ENCODE measurements at places on chromosomes 2 and 18. TPM values are rescaled to one million over a fixed set of nuclear protein-coding genes. Genes with fewer than 3 reads are reported as not detected.
A peak's percentile ranks its signal among the peaks of the same experiment; 100 is the strongest.

- H3K4me1 ChIP-seq = peaks cover 58% of the 10 kb centered on the region
- H3K27me3 ChIP-seq = no peaks in the 10 kb centered on the region
- peak overlapping the region; percentile 3 for H3K4me3 ChIP-seq
- H3K27ac ChIP-seq = peak overlapping the region; percentile 85
These were observed 309.3 kb downstream of the RNF144A start for GRCh38 chr2:7226501-7226900.

The PARD6G gene
- 14.4 TPM for total RNA-seq

- no peaks in the 10 kb centered on the region for H3K36me3 ChIP-seq
- no peaks in the 10 kb centered on the region for H3K4me1 ChIP-seq
- H3K4me3 ChIP-seq = no peak overlapping the region
- no peak for DNase-seq
- no peaks in the 10 kb centered on the region for H3K27me3 ChIP-seq
- no peak overlapping the region for H3K27ac ChIP-seq
These were observed 338.0 kb downstream of the TNS1 start for GRCh38 chr2:217664761-217665160.

GRCh38 chr2:173658946-173659371 is 304.3 kb downstream of the CDCA7 start:
- no peak overlapping the region for H3K27ac ChIP-seq
- no peak overlapping the region for H3K4me3 ChIP-seq
- DNase-seq = no peak
- peaks cover 6% of the 10 kb centered on the region for H3K4me1 ChIP-seq

DNA sequence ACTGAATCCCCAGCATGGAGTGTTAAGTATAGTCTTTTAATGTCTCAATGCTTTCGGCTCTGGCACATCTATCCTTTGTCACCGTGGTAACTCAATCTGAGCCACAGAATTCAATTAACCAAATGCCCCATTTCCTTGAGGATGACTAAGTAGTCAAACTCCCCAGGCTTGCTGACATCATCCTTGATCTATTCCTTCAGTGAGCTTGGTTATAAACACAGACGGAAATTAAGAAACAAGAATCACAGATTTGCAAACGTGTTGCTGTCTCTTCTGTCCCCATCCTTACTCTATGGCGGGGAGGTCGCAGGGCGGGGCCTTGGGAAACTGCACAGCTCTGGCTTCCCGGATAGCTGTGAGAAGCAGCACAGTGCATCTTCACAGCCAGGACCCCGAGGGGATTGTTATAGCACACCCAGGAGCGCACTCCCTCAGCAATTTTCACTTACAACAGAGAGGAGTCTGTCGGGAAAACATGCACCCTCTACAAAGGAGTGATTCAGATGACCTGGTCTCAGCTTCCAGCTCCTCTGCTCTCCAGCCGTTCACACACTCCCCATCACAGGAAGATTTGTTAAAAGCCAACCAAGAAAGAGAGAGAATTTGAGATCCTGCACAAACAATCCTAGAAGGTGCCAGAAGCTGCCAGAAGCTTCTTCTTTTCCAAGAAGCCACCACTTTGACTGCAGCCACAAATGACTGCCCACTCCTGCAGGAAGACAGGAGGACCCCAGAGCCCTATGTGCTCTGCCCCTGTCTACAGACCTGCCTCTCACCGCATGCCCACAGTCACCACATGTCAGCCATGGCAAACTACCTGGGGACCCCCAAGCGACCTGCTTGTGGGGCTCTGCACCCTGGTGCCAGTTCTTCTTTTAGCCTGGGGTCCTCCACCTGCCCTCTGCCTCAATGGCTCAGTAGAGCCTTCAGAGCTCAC is 44.9 kb upstream of the YWHAQ start:
- peaks cover 16% of the 10 kb centered on the region for H3K4me1 ChIP-seq
- H3K4me3 ChIP-seq = no peak overlapping the region
- DNase-seq = no peak
- 0 out of 2 replicates have a peak, but pooled peaks cover 2% of the 10 kb centered on the region for H3K27me3 ChIP-seq
- H3K36me3 ChIP-seq = no peaks in the 10 kb centered on the region

GRCh38 chr2:72544554-72544953 is 281.3 kb downstream of the EXOC6B start:
- no peak overlapping the region for H3K4me3 ChIP-seq
- no peak overlapping the region for H3K27ac ChIP-seq
- H3K4me1 ChIP-seq = no peaks in the 10 kb centered on the region
- H3K27me3 ChIP-seq = no peaks in the 10 kb centered on the region
- DNase-seq = no peak

DNA sequence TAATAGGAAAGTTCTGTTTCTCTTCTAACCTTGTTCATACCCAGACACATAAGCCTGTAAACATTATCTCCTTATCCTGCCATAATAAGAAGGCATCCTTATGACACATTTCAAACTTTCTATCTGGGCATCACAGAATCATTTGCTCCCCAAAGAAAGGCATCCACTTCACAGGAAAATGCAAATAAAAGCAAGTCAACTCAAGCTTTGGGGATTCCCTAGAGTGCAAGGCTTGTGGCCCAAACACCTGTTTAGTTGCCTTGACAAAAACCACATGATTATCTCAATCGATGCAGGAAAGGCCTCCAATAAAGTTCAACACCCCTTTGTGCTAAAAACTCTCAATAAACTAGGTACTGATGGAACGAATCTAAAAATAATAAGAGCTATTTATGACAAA is 195.7 kb upstream of the GALNT5 start:
- H3K4me1 ChIP-seq = peaks cover 12% of the 10 kb centered on the region
- no peak overlapping the region for H3K27ac ChIP-seq
- H3K27me3 ChIP-seq = no peaks in the 10 kb centered on the region
- no peaks in the 10 kb centered on the region for H3K36me3 ChIP-seq

GRCh38 chr18:23945416-23946079 is 69.0 kb upstream of the TTC39C start:
- H3K27me3 ChIP-seq = no peaks in the 10 kb centered on the region
- no peak for DNase-seq
- no peaks in the 10 kb centered on the region for H3K36me3 ChIP-seq
- no peak overlapping the region for H3K27ac ChIP-seq
- no peak overlapping the region for H3K4me3 ChIP-seq
- H3K4me1 ChIP-seq = peaks cover 39% of the 10 kb centered on the region

DNA sequence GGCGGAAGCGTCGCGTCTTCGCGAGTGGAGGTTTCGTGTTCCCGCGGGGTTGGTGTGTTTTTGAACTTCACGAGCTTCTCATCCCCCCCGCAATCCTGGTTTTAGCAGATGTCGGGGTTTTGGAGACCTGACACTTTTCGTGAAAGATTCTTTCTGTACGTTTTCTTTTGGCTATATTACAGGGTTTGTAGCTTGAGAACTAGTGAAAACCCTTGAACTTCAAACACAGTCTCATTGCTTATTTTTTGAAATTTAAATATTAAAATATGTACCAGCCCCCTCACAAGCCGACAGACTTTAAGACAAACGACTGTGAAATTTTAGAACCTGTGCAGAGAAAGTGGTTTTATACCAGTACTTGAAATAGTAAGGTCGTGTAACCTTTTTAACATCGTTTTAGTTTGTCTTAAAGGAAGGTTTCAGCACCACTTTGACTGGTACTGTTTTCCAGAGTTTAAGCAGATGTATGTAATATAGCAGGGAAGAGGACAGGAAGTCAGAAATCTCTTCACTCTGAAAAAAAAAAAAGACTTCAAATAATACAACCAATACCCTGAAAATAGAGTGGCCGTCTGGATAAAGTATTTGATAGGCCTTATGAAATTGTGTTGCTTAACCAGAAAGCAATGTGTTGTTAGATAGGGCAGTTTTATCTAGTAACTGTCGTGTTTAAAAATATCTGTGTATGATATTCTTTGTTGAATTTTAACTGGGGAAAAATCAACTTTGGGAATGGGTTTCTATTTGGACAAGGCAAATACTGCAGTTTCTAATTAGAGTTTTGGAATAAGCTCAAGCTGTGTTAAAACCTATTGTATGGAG is 1.4 kb downstream of the SPATS2L start:
- H3K36me3 ChIP-seq = no peaks in the 10 kb centered on the region
- H3K27me3 ChIP-seq = no peaks in the 10 kb centered on the region
- peak overlapping the region; percentile 92 for H3K27ac ChIP-seq
- DNase-seq = no peak

DNA sequence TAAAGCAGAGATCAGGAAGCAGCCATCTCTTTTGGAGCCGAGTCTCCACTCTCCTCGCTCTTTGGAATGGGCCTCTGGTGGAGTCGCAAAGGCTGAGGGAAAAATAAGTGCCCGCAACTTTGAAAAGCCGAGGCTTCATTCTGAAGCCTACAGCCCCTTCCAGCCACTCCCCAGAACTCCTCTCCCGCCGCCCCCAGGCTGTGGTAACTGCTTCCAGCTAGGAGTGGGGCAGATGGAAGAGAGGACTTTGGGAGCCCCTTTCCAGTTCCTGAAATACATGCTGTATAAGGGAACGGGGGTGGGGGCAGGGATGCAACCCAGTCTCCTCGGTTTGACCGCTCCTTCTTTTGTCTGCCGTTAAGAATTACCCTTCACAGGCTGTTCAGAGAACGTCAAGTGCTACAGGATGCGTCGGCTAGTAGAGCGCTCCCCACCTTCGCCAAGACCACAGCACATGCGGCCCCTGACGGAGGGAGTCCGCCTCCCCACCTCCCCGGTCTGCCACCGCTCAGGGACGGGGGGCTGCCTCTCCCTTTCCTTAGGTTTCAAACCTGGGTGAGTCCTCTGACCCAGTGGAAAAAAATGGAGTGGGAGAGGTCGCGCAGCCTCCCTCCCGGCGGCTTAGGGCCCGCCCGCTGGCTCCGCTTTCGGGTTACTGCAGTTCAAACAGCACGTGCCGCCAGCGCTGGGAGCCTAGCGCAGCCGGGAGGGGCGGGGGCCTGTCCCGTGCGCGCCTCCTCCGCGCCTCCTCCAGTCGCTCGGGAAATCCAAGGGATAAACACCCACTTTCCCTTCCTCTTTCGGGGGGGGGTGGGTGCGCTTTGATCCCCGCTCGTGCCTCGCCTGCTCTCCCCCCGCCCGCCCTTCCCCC is 4.9 kb downstream of the CYP26B1 start:
- no peaks in the 10 kb centered on the region for H3K36me3 ChIP-seq
- no peak overlapping the region for H3K27ac ChIP-seq
- H3K27me3 ChIP-seq = peaks cover 88% of the 10 kb centered on the region

DNA sequence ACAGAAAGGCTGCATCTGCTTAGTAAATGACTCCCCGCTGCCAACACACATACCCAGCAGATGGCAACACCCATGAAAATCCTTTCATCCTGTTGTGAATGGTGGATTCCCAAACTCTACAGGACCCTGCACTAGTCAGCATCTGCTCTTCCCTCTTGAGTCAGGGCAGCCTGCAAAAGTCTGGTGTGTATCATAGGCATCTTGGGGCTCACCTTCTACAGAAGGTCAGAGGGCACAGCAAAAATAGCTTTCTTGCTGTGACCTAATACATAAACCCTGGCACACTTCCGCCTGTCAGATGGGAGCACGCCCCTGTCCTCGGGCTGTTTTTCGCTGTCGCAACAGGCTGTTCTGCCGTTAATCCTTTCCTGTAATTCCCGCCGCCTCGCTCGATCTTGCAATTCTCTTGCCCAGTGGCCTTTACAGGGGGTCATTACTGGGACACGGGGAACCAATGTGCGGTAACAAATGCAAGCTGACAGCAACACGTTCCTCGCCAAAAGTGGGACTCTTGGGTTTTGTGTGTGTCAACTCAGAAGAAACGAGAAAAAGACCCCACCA is 19.9 kb upstream of the SCYGR1 start:
- peaks cover 11% of the 10 kb centered on the region for H3K4me1 ChIP-seq
- H3K36me3 ChIP-seq = no peaks in the 10 kb centered on the region
- no peak overlapping the region for H3K27ac ChIP-seq
- no peak overlapping the region for H3K4me3 ChIP-seq
- DNase-seq = no peak

DNA sequence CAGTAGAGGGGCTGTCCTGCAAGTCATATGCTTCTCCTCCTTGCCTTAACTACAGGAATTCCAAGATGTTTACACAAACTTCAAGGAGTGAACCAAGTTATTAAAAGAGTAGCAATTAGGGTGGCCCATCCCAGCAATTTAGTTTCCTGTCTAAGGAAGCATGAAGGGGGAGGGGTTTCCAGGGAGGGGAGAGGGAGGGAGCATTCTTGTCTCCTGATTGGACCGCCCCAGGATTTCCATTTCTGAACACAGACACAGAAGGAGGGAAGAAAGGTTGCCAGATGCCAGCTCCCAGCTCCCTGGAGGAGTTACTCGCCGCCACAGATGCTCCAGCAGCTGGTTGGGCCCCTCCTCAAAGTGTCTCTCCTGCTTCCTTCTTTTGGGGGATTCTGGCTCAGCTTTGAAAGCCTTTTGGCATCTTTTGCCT is 107.6 kb downstream of the TRIB2 start:
- DNase-seq = no peak
- H3K27ac ChIP-seq = no peak overlapping the region

The NTSR2 gene
- total RNA-seq = not detected

GRCh38 chr18:59276047-59276446 is 2.8 kb upstream of the RAX start:
- no peak overlapping the region for H3K27ac ChIP-seq
- no peak for DNase-seq
- H3K36me3 ChIP-seq = no peaks in the 10 kb centered on the region
- peaks cover 32% of the 10 kb centered on the region for H3K4me1 ChIP-seq
- peak overlapping the region; percentile 16 for H3K4me3 ChIP-seq

The CCDC68 gene
- 0.23 TPM for total RNA-seq

The FOXD4L1 gene
- total RNA-seq = 0.09 TPM

DNA sequence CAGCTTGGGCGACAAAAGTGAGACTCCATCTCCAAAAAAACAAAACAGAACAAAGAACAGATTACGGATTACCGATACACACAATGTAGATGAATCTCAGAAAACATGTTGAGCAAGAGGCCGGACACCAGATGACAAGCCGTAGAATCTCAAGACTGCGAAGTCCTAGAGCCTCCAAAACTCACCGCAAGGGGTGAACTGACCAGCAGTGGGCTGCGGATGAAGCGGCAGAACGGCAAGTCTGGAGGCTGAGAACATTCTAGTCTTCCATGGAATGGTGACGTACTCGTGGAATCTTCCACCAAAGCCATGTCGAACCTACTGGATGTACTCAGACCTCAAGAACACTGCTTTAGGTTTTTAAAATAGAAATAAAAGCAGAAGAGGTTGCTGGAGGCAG is 198.8 kb downstream of the NDUFA10 start:
- H3K4me1 ChIP-seq = peaks cover 23% of the 10 kb centered on the region
- no peak overlapping the region for H3K4me3 ChIP-seq
- H3K27ac ChIP-seq = no peak overlapping the region
- H3K36me3 ChIP-seq = no peaks in the 10 kb centered on the region
- H3K27me3 ChIP-seq = no peaks in the 10 kb centered on the region

DNA sequence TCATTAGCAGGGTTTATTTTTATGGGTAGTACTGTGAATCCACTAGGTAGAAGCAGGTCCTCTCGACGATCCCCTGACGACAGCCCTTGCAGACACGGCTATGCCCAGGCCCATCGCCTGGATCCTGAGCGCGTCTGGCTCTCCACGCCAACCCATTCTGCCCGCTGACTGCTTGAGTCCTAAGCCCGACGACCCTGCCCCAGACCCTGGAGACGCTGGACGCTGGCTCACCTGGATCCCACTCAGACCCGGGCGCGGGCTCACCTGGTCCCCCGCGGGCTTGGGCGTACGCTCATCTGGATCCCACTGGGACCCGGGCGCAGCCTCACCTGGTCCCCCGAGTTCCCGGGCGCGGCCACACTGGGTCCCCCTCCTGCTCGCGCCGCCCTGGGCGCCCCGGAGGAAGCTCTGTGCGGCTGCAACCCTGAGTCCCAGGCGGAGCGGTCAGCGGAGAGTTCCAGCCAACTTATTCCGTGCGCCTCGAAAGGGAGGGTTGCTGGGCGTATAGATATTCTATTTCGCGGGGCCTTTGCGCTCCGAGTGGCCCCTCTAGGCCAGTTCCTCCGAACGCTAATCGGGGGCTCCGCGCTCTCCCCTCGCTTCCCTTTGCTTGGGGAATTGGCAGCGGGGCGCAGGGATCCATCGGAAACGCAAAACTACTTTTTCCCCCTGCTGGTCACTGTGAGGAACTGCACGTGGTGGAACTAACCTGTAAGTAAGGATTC is 22.4 kb upstream of the RMP24 start:
- H3K4me3 ChIP-seq = peak overlapping the region; percentile 79
- peaks cover 37% of the 10 kb centered on the region for H3K4me1 ChIP-seq
- DNase-seq = peak; percentile 80
- peak overlapping the region; percentile 81 for H3K27ac ChIP-seq
